Activated CD8-positive, alpha-beta memory T cell treated with anti-CD3 and anti-CD28 coated beads for 1 hour (primary cell): ENCODE measurements at places on chromosomes 11 and 22.

GRCh38 chr11:98561877-98562395 lies 458.8 kb upstream of the CNTN5 start:
- no peak for DNase-seq

- no peak for DNase-seq
Measured at GRCh38 chr11:119829402-119829801, 100.4 kb upstream of the NECTIN1 start.

GRCh38 chr11:4454021-4454420 lies 4.9 kb downstream of the OR52K2 start:
- DNase-seq = no peak

DNA sequence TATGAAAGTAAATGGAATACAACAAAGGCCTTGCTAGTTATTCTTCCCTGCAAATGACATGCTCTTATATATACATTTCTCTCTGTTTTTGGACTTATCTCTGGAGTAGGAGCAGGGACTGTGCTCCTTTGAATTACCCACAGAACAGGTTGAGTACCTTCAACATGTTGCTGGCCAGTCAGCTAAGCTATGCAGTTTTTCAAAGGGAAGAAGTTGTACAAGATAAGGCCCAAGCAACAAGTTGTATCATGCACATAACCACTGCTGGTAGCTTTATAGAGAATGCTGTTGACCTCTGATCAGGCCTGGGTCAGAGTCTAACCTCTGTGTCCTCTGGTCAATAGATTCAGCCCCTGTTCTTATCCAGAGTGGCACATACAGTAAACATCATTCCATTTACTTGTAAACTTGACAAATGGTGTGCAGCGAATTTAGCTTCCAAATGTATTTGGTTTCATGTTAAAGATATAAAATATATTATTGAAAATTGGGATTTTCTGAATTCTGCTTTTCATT lies 99.6 kb downstream of the C11orf87 start:
- DNase-seq = no peak

DNA sequence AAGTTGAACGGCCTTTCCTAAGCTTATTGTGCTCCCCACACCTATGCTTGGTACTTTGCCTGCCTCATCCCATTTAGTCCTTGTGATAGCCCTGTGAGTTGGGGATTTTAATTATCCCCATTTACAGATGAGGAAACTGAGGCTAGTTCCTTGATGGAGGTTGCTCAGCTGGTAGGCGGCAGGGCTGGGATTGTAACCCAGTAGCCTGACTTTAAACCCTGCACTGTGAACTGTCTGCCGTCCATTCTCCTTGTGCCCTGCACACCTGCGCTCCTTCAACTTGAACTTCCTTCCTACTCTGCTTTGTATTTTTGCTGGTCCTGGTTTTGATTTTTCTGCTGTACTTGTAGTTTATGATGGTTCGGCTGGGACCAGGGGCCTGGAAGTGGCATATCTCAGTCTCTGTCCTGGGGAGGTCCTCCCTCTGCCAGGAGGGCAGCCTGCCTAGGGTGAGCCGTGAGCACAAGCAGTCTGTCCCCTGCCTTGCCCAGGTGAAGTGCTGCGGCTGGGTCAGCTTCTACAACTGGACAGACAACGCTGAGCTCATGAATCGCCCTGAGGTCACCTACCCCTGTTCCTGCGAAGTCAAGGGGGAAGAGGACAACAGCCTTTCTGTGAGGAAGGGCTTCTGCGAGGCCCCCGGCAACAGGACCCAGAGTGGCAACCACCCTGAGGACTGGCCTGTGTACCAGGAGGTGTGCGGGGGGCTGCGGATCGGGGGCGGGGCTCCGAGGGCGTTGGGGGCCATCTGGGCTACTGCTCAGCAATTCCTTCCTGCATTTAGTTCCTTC lies 52.4 kb downstream of the CD82 start:
- no peak for DNase-seq

DNA sequence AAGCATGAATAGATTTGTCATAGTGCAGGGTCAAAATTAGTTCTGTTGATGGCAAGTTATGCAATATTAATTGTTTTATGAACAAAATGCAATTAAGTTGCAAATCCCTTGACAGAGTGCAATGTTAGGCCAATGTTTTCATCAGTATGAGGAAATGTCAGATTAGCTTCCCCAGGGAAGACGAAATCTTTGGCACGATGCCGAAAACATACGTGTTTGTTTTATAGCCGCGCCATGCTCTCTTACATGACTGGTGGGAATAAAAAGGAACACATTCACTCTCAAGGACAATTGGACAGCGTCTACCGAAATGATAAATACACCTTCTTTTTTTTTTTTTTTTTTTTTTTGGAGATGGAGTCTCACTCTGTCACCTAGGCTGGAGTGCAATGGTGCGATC lies 27.0 kb downstream of the MFNG start:
- no peak for DNase-seq

DNA sequence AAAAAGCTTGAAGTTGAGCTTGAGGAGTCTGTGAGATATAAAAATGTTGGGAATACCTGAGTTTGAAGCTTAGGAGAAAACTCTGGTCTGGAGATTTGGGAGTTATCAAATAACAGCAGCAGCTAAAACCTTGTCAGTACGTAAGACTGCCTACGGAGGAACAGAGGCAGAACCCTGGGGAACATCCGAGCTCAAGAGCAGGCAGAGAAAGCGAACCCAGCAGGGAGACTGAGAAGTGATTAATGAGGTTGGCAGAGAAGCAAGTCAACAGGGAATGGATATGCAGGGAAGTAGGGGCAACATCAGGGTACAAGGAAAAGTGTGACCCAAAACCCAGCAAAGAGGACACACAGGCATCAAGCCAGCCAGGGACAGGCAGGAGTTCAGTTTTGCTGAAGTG lies 12.6 kb upstream of the MTFP1 start:
- no peak for DNase-seq

- DNase-seq = no peak
Measured at GRCh38 chr22:48065892-48066291, 1303.4 kb downstream of the TBC1D22A start.

GRCh38 chr11:13302420-13302958 lies 24.9 kb downstream of the BMAL1 start:
- DNase-seq = no peak

GRCh38 chr11:17272801-17273200 lies 3.7 kb upstream of the NUCB2 start:
- no peak for DNase-seq

DNA sequence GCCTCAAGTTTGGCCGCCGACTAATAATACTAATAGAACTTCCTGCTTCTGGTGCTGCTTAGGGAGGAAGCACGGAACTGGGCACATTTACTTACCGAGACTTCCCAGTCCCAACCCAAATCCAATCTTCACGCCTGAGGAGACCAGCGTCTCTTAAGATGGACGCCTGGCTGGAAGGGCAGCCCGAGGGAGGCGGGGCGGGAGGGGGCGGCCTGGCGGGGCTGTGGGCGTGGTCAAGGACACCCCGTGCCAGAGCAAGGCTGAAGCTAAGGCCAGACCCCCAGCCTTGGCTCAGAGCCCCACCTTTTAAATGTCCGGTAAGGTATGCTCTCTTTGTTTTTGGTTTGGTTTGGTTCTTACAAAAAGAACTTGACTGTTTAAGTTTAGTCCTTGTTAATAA lies at the start of gene GDPD4:
Gene GDPD4, minus strand, starts transcription at position 177 of the 400 bp plus-strand sequence. CDS start 16,549 bp downstream, outside the sequence.
- DNase-seq = no peak

- DNase-seq = no peak
Measured at GRCh38 chr11:11477695-11478420, 124.8 kb upstream of the CSNK2A3 start.

GRCh38 chr22:44383064-44383575 lies 70.4 kb upstream of the SHISAL1 start:
- no peak for DNase-seq

GRCh38 chr11:46936138-46937110 lies at the start of gene CSTPP1:
Gene CSTPP1, plus strand, starts transcription at chr11:46936761. Its CDS starts 45 bp downstream, at chr11:46936806.
- DNase-seq = peak; percentile 94

DNA sequence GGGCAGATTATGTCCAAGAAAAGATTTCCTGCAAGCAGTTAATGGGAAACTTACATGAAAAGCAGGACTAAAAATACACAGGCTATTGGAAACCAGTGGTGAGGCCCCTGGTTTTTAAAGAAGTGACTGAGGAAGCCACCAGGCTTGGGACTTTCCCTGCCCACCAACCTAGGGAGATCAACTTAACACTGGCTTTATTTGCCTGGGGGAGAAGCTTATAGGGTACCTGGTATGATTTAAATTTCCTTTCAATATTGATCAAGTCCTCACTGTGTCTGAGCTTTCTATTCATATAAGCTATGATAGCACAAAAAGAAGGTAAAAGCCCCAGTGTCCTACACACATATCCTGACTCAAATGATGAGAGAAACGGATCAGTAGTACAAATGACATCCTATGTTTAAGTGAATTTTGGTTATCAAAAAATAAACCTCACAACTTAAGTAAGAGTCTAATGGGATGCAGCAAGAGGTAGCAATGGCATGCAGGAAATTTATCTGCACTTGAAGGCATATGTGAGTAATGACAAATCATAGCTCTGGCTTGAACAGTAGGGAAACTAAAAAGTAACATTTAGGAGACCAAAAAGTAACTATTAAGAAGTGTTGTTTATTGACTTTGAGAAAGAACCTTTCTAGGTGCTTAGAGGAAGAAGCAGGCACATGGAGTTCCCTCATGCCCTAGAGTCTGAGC lies 85.3 kb downstream of the GAB2 start:
- DNase-seq = no peak

DNA sequence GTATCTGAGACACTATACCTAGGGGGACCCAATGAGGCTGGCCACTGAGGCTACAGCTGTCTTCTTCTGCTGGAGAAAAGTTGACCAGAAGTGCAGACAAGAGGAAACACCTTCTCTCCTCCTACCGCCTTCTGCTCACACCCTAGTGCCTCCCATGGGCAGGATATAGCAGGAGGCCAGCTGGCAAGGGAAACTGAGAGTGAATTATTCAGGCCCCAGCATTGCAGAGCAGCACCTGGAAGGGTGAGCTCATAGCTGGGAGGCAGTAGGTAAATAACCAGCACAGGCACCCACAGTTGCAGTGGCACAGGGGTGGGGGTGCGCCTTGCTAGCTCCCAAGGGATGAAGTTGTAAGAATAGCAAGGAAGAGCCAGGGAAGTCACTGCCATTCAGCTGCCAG lies 267.4 kb upstream of the NCAM1 start:
- DNase-seq = no peak

DNA sequence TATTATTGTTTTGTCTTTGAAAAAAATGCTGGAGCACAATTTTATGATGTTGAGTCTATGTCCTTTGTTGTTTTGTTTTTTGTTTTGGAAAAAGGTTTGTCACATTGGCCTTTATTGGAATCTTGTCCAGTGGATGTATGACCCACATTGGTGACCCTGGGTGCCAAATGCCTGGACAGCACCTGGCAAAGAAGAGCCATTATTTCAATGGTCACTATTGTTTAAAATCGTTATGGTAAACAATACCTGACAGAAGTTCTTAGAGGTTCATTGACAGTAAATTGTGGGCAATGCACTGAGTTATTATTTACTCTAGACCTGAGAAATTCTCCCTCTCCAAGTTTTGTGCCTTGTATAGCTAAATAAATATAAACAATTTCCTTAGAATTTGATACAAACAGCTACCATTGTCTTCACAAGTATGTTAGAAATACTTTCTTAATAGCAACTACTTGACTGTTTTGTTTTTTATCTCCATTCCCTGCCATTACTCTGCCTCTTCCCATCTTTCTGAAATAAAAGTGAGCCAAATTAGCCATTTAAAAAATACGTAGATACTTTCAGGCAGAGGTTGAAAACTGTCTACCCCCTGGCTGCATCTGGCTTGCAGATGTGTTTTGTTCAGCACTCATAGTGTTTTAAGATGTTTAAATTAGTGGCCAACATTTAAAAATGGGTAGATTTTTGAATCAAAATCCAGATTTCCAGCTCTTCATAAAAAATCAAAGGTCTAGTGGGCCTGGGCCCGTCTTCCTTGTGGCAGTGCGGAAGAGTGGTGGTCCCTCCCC lies 39.9 kb downstream of the BMAL1 start:
- no peak for DNase-seq

- no peak for DNase-seq
Measured at GRCh38 chr11:130999086-130999485, 82.8 kb upstream of the SNX19 start.

- no peak for DNase-seq
Measured at GRCh38 chr11:113705871-113706655, at the start of gene TMPRSS5. Gene TMPRSS5, minus strand, starts transcription at chr11:113706308. Its CDS starts 84 bp downstream, at chr11:113706224.

DNA sequence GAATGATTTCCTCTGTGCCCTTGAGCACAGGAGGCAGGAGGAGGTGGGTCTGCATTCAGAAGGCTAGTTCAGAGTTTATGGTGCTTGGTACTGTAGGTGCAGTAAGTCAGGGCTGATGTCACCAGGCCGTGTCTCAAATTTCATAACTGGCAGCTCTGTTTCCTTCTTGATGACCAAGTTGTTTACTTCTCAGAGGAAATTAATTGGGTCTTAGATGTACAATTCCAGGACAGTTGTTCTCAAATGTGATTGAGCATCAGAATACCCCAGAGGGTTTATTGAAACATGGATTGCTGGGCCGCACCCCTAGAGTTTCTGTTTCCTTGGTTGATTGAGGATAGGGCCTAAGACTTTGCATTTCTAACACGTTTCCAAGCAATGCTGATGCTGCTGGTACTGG lies 6.2 kb downstream of the AMOTL1 start:
- DNase-seq = no peak

- DNase-seq = no peak
Measured at GRCh38 chr11:8330896-8331295, 67.2 kb upstream of the LMO1 start.

DNA sequence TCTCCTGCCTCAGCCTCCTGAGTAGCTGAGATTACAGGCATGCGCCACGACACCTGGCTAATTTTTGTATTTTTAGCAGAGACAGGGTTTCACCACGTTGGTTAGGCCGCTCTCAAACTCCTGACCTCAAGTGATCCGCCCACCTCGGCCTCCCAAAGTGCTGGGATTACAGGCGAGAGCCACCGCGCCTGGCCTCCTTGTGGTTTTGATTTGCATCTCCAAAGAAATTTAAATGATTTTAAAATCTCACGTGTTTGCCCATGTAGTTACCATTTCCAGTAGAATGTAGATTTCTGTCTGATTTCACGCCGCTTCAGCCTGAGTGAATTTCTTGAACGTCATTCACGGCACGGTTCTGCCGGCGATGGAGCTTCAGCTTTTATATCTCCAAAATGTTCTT lies 55.8 kb downstream of the IGF2 start:
- DNase-seq = no peak

- no peak for DNase-seq
Measured at GRCh38 chr22:27994481-27995331, 75.7 kb upstream of the PITPNB start.

GRCh38 chr11:77312107-77312506 lies 10.6 kb upstream of the GDPD4 start:
- no peak for DNase-seq

- no peak for DNase-seq
Measured at GRCh38 chr11:68128682-68129327, 7.6 kb upstream of the CHKA start.

- DNase-seq = no peak
Measured at GRCh38 chr11:120759046-120759445, 247.5 kb downstream of the GRIK4 start.

GRCh38 chr11:66579017-66579606 lies 10.7 kb upstream of the CTSF start:
- DNase-seq = peak; percentile 71

DNA sequence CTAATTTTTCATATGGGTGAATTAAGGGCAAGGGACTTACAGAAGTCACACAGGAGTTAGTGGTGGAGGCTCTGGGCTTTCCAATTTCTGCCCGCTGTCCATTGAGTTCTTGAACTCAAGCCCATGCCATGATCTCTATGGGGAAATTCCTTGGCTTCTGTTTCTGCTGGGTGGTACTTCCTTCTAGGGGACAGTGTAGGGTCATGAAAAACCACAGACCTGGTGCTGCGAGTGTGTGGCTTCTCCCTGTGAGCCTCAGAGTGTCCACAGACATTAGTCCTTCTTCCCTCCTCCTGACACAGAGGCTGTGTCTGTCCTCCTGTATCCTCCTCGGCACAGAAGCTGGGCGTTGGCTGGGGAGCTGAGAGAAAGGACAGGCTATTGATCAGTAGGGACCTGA lies 6.3 kb upstream of the SEZ6L start:
- no peak for DNase-seq
